Brain pericyte (primary cell): ENCODE measurements at places on chromosomes 13 and 19.

GRCh38 chr13:83618966-83619365 is 263.3 kb downstream of the SLITRK1 start:
- DNase-seq: no peak

DNA sequence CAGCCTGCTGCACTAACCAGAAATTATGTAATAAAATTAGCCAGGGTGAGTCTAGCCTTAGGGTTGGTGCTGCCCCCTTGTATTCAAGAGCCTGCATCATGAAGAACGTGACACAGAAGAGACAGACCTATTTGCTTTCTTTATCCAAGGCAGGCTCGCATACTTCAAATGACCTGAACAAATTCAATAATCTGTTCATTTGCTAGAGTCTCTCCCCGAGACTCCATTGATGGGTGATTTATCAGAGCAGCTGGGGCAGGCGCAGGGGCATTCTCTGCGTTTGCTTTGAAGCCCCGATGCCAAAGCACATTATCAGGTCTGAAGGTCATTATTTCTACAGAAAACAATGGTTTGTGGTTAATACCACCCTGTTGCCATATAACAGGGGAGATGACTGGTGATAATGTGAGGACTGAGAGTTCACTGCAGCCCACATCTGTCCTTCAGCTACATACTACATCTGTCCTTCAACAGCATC is 520.3 kb downstream of the DIAPH3 start:
- DNase-seq: no peak

DNA sequence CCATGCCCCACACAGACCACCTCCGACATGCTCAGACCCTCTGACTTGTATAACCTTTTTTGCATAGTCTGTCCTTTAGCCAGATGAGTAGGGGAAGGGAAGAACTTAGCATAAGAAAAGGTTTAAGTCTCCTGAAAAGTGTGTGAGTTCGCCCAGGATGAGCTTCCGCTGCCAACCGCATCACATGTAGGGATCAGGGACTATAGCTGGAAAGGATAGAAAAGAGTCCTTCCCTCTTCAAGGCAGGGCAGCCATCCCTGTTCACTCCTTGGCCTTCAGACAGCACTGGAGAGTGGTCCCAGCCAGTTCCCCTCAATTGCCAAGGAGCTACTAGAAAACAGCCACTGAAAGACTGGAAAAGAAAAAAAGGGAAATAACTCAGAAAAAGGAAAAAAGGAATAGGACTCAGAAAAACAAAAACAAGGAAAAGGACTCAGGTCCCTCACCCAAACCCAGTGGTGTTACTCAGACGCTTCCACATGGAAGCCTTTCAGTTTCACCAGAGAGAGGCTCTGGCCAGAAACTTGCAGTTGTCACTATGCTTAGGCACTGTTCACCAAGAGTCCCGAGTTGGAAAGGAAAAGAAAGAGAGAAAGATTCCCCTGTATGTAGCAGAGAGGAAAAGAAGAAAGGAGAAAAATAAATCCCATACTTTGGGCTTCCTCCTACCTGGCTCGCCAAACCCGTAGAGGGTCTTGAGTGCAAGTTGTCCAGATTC is 5.6 kb upstream of the TM9SF2 start:
- DNase-seq: no peak

- DNase-seq: no peak
Measured at GRCh38 chr19:18287836-18288772, 6.7 kb upstream of the JUND start.

DNA sequence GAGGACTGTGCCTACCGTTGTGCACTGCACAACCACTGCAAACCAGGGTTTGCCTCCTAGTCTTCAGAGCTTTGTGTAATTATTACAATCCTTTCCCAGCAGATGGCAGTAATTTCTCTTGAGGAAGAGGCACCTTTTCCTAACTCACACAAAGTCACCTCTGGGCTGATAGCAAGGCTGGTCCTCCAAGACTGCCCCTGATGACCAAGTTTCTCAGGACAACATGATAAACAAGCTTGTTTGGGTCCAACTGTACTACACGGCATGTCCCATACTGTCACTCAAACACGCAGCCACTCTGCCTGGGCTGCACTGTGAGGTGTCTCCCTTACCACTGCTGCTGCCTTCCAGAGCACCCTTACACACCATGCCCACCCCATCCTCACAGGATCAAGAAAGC is 39.3 kb downstream of the RFXAP start:
- peak; percentile 12 for DNase-seq

DNA sequence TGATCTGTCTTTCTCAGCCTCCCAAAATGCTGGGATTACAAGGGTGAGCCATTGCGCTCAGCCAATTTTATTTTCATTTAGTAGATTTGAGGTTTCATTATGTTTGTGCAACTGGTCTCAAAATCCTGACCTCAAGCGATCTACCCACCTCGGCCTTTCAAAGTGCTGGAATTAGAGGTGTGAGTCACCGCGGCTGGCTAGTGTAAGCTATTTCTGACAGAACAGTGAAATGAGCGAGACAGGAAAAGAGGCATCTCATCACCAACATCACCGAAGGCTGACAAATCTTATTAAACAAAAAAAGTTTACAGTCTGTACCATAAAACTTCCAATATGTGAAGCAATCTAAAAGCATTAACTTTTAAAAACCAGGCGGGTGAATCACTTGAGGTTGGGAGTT is 12.2 kb upstream of the ZNF888 start:
- DNase-seq: no peak

- DNase-seq: no peak
Measured at GRCh38 chr19:29879655-29879974, 62.4 kb upstream of the URI1 start.

DNA sequence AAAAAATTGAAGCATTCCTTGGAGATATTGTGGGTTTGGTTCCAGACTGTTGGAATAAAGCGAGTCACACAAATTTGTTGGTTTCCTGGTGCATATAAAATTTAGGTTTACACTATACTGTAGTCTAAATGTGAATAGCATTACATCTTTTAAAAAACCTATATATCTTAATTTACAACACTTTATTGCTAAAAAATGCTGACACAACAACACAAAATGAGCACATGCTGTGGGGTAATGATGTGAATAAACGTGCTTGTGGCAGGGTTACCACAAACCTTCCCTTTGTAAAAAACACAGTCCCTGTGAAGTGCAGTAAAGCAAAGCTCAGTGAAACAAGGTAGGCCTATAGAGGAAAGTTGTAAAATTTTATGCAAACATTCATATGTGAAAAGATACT is 27.7 kb downstream of the MPHOSPH8 start:
- no peak for DNase-seq
